ENCODE measurements at places on chromosomes 7 and 10.

GRCh38 chr10:59047180-59047579 is 129.3 kb upstream of the PHYHIPL start:
- no peak for DNase-seq

GRCh38 chr10:112490545-112490944 is 43.5 kb downstream of the VTI1A start:
- DNase-seq = no peak

GRCh38 chr10:105181626-105182025 is 540.5 kb downstream of the SORCS3 start:
- DNase-seq = no peak

GRCh38 chr7:133255486-133255885 is 2.6 kb downstream of the EXOC4 start:
- no peak for DNase-seq

GRCh38 chr10:96889415-96890171 is 57.5 kb downstream of the LCOR start:
- DNase-seq = no peak
